NAMALWA (cell line): ENCODE measurements at places on chromosomes 1 and 21.

DNA sequence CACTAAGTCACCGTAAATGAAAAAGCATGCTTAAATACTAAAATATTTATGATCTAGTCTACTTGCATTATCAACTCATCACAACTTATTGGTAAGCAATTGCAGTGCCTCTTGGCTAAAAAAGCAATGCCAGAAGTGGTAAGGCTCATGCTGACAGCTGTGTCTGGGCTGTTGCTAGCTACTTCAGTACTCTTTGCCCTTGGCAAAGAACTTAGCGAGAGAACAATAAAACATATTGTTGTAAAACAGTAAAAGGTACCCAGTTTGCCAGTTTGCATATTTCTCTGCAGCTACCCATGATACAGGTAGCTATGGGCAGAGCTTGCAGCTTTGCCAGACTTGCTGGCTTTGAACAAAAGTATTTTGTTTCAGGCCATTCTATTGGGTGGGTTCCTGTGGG lies 73.1 kb downstream of the ATP6V1G3 start:
- DNase-seq = no peak

GRCh38 chr1:31609514-31610118 lies 7.9 kb upstream of the HCRTR1 start:
- no peak for DNase-seq

GRCh38 chr1:44611866-44612265 lies 62.4 kb downstream of the TMEM53 start:
- DNase-seq = no peak

- DNase-seq = peak; percentile 52
Observed at GRCh38 chr1:115969509-115969908, 6.8 kb upstream of the SLC22A15 start.

- no peak for DNase-seq
Observed at GRCh38 chr1:234550341-234551031, 59.5 kb downstream of the IRF2BP2 start.

DNA sequence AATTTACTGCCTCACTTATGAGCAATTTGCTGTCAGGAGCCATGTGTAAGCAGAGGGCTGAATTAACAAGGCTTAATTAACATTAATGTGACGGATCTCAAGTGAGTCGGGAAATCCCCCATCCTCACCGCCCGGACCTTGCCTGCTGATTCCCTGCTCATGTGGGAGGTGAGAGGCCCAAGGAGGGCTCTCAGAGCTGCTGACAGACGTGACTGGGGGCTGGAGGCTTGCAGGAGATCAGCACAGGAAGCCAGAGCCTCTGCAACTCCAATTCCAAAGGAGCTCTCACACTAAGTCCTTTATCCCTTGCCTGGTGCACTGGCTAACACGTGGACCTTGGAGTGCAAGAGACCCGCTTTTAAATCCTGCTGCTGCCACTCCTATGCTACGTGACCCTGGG lies 19.4 kb downstream of the LRP8 start:
- no peak for DNase-seq

DNA sequence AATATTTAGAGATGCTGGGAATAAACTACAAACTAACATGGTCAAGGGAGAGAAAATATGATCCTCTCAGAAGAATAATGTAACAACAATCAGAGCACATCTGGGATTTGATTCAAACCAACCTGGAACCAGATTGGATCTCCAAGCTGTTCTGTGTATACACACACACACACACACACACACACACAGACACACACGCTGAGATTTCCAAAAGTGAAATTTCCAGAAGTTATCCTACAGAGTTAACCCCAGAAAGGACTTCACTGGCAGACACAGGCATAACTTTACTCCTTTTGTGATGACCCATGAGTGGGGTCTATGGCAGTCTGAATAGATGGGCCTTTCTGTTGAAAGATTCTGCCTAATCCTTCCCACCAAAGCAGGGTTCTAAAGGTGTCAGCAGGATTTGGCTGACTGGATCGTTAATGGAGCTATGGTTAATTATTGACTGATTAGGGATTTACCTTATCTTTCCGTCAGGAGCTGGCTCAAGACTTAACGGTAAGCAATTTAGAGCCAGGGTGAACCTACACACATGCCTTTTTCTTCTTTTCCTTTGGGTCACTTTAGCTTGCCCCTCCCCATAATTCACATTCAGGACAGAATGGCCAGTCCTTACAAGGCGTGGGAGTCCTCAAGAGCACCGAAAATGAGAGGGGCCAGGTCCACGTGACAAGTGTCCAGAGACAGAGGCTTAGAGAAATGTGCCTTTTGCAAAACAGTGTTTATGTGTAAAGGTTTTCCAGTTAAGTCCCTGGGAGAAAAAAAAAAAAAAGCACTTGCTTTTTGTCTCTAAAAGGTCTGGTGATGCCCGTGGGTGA lies 10.9 kb upstream of the PROX1 start:
- DNase-seq = no peak

- DNase-seq = no peak
Observed at GRCh38 chr1:66312271-66312990, 221.5 kb upstream of the SGIP1 start.

DNA sequence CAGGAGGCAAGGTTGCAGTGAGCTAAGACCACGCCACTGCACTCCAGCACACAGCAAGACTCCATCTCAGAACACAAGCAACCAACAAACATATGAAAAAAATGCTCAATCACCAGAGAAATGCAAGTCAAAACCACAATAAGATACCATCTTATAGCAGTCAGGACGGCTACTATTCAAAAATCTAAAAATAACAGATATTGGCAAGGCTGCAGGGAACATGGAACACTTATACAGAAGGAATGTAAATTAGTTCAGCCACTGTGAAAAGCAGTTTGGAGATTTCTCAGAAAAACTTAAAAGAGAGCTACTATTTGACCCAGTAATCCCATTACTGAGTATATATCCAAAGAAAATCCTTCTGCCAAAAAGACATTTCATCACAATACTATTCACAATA lies 27.6 kb upstream of the POGK start:
- DNase-seq = no peak

- no peak for DNase-seq
Observed at GRCh38 chr1:116690396-116690848, 22.9 kb upstream of the IGSF3 start.

DNA sequence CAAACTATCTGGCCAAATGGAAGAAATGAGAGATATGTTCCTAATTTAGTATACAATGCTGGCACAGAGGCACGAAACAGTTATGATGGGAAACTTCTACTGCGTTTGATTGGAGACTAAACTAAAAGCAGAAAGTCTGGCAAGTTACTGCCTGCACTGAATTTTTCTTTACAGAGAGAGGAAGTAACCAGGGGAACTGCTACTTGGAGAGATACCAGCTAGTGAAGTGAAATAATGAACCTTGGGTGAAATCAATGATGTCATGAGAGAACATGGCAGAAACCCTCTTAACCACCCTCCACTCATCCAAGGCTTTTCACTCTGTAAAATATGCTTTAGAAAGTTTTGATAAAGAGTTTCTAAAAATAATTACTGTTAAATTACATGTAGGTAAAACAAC lies 29.3 kb downstream of the NIBAN1 start:
- peak; percentile 15 for DNase-seq

DNA sequence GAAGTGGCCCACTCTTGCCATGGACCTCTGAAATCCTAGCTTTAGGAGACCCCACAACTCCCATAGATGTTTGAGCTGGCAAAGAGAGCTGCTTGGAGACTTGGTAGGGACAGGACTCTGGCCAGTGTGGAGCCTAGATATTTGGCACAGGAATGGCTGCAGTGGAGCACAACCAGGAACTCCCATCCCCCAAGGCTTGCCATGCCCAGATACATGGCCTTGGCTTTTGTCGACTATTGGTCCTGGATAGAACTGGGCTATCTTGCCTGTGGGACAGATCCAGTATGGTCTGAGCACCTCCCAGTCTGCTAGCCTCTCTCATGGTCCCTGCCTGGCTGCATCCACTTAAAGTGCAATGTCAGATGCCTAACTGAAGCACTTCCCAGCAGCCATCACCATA lies 7.8 kb upstream of the GBP2 start:
- no peak for DNase-seq

GRCh38 chr1:101005871-101006270 lies 19.7 kb downstream of the DPH5 start:
- DNase-seq = no peak

DNA sequence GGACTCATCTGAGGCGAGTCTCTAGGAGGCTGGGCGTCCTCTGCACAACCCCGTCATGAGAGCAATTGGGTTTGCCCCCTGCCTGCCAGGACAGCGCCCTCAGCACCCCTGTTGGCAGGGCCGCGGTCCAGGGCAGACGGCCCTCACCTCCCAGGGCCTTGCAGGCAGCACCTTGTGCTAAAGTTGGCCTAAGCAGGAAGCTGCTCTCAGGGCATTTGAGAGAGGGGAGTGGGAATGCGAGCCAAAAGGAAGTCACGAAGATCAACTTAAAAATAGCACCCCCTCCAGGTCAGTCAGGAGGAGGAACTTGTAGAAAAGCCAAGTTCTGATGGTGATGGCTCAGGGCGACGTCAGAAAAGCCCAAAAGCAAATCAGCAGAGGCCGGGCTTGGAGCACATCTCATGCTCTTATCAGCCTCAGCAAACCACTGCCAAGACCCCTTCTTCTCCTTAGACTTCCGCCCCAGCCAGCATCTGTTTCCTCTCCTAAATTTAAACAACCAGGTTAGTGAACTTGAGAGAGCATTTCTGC lies 12.6 kb upstream of the ADORA3 start:
- peak; percentile 43 for DNase-seq

DNA sequence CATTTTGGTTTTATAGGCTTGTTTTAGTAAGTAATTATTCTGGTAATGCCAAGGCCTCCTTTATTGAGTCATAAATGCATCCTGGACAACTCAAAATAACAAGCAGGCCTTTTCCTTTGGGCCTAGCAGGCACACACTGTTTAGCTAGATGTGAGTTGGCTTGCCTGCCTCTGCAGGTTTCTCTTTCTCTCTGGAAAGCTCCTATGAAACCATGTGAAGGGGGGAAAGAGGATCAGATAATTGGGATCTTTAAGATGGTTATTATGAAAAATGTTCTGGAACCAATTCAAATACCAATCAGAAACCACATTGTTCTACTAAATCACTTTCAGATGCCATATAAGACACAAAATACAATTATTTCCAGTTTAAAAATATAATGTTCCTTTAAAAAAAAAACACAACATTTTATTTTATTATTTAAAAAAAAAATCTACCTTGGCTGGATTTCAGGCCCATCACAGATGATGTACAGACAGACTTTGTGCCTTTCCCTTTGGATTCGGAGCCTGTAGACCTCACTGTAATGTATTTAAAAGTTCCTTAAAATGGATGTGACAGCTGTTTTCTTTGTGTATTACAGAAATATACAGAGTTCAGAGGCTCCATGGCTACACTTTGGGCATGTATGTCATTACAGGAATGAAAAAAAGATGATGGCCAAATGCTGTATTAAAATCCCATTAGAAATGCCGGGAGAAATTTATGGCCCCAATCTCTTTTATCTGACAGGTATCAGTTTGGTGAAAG lies 80.2 kb downstream of the NTMT2 start:
- DNase-seq = no peak

- DNase-seq = no peak
Observed at GRCh38 chr1:91687452-91687851, 186.8 kb downstream of the CDC7 start.

DNA sequence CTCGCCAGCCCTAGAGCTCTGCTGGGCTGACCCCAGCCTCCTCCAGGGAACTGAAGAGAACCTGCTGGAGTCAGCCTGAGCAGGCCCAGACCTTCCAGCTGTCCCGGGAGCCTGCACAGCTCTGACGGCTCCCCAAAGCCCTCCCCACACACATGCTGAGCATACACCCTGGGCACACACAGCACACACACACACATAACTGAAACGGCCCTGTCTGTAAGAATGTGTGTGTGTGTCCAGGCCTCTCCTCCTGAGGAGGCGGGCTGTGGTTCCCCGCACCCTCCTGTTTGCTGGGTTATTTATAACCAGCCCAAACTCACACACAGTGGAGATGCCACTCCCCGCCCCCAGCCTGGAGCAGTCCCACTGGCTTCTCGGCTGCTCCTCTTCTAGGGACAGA lies 20.2 kb downstream of the SDC3 start:
- DNase-seq = no peak

DNA sequence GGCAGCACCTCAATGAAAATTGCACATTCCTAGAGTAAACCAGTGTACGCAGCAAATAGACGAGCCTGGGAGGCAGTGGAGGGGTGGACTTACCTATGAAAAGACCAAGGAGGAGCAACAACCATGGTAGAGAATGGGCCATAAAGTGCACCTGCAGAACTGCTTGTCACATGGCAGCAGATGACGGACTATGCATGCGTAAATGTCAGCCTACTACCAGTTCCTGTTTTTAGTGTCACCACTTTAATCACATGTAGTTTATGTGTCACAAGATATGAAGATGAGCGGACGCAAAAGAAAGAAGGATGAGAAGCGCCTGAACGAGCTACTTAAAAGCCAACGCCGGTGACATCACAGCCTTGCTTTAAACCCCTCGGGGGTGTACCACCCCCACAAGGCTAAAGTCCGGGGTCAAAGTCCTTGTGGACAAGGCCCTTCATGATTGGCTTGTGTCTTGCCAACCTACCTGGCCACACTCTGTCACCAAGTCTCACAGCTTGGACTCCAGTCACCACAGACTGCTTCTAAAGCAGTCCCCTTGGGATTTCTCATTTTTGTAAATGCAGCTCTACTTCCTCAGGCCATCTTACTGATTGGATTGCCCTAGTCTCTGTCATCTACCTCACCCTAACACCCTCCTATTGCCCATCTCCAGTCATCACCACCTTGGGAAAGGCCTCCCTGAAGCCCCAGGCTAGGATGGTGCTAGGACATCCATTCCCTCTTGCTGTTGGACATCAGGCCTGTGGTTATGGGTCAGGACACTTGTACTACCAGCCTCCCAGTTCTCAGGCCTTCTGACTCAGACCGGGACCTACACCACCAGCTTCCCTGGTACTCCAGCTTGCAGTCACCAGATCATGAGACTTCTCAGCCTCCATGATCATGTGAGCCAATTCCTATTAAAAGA lies 6.0 kb upstream of the LY9 start:
- DNase-seq = peak; percentile 94

GRCh38 chr21:38747810-38748209 lies 57.9 kb upstream of the ETS2 start:
- DNase-seq = no peak

DNA sequence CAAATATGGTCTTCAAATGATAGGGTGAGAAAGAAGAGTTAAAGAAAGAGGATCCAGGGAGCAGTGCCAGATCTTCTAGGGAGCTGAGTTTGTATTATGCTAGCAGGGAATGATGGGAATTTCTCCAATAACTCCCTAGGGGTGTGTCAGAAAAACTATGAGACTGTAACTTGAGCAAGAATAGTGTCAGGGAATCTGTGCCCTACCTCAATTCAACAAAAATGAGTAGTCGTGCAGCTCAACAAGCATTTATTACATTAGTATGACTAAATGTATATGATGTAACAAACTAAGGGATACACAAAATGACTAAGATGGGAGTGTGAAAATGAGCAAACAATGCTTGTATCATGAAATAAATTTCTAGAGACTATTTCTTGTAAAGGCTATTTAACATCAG lies 24.2 kb downstream of the SPAG17 start:
- DNase-seq = no peak

DNA sequence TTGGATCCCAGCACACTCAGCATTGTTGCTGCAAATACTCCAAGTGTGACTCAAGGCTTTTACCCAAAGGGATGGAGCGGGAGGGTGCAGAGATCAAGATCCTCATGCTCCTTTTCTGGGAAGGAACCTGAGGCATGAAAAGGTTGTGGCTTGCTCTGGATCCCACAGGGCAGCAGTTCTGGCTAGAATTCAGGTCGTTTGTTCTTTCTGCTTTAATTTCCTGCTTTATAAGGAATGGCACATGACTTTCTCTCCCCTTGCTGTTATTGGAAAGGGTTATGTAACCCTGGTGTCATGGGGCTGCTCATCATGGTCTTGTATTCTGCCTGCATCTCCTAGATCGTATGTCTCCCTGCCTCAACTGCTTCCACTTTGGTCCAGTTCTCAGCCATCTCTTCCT lies 101.6 kb downstream of the NOS1AP start:
- DNase-seq = no peak

- DNase-seq = no peak
Observed at GRCh38 chr1:79808816-79809475, 802.4 kb upstream of the ADGRL4 start.
